Activated gamma-delta T cell treated with anti-CD3 and anti-CD28 coated beads, Interleukin-2, amount 50 U/mL, for 16 hours (primary cell): ENCODE measurements at places on chromosomes 4 and X.

- DNase-seq: no peak
Observed at GRCh38 chr4:1766106-1767060, 26.7 kb upstream of the FGFR3 start.

DNA sequence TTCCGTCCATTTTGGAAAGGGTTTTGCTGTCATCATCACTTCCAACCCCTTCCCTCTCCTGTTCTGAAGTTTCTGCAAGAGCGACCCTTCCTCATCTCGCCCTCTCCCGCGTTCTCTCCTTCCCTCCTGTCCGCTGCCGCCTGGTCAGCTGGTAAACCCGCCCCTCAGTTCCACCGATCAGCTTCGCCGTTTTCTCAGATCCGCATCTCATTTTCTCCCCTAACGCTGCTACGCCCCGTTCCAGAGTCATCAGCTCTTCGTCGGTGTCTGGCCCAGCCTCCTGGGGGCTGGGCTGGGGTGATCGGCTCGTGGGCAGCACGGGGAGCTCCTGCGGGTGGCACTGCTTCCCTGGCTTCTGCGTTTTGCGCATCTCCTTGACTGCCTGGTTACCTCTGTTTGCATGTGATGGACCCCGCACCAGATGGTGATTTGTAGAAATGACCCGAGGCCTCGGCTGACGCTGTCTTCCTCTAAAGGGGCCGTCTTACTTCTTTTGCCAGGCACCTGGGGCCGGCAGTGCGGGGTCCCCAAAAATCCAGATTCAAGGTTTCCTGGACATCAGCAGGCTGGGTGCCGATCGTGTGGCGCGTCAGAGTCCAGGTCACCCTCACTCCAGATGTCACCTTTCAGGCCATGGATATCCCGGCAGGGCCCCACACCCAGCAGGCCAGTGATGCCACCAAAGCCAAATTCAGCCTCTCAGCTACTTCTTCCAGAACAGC is 13.4 kb downstream of the CTBP1 start:
- DNase-seq: no peak

DNA sequence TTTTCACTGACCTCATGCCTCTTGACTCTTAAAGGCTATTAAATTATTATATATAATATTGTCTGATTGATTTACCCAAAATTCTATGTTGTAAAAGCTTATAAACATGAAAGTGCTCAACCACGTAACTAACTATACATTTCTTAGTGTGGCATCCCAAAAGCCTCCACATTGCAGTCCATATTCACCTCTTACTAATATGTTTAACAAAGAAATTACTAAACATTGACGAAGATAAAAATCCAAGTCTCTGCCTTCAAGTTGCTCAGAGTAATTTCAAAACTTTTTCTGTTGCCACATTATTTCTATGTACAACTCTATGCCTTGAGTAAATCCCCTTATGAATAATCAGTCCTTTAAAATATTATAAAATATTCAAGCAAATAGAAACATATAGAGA is 14.4 kb downstream of the DDIT4L start:
- DNase-seq: no peak

DNA sequence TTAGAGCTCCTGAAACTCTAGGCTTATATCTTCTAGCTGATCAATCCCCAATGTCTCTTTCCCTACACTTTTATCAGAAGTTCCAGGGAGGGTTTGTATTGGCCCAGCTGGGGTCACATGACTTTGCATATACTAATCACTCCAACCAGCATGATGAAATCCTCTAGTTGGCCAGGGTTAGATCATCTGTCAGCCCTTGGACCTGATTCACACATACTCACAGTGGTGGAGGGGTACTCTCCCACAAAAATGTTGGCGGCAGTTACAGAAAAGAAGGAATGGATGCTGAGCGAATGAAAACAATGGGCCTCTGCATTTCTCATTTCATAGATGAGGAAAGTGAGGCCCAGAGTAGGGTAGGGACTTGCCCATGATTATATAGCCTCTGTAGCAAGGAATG is 151.1 kb downstream of the PJA1 start:
- DNase-seq: no peak

- DNase-seq: no peak
Observed at GRCh38 chrX:41695426-41695825, 6.7 kb downstream of the GPR34 start.

DNA sequence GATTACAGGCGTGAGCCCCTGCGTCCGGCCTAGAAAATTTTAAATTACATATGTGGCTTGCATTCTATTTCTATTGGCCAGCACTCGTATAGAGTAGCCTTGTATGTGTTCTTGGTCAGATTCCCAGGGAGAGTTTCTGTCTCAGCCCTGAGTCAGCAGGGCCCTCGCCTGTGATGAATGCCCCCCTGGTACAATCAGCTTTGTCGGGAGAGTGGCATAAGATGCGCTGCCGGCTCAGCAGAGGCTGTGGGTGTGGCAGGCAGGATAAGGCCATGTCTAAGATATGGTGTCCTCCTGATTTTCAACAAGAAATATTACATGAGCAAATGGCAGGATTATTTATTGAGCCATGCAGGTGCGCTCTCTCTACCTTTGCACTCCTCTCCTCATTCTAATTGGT is 1.6 kb upstream of the REELD1 start:
- DNase-seq: no peak

- DNase-seq: no peak
Observed at GRCh38 chrX:41289095-41289494, 44.9 kb upstream of the DDX3X start.

DNA sequence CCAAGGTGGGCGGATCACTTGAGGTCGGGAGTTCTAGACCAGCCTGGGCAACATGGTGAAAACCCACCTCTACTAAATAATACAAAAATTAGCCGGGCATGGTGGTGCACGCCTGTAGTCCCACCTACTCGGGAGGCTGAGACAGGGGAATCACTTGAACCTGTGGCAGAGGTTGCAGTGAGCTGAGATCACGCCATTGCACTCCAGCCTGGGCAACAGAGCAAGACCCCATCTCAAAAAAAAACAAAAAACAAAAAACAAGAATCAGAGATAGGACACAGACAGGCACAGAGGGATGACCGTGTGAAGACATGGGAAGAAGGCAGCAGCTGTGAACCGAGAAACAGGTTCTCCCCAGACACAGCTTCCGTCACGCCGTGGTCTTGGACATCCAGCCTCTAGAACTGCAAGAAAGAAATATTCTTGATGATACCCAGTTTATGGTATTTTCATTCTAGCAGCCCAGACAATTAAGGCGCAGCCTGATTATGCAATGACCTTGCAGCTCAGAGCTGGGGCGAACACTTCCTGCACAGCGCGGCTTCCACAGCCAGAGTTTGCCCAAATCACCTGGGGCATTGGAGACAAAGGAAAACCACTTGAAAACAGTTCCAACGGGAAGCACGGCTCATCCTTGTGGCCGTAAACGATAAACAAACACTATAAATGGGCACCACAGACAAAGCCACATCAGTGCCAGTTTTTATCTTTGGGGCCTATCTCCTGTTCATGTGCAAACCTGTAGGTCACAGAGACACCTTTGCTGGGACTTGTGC is 4.2 kb upstream of the ARSD start:
- no peak for DNase-seq
